ENCODE measurements at places on chromosomes 7 and 10.

DNA sequence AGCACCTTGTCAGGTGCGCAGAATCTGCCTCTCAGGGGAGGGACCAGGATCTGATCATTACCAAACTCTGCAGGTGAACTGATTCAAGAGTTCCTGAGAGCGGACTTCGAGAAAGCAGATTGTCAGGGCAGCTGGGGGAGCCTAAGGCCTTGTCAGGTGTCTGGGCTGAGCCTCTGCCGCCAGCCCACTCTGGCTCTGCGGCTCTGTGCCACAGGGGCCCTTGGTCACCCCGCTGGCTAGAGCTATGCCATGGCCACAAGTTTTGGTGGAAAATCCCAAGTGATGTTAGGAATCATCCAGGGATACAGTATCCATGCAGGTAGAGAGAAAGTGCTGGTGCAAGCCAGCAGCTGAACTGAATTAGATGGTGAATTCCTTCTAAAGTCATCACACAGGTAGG is 4.2 kb downstream of the ADAMTS14 start:
- H3K27me3 ChIP-seq: no peaks in the 10 kb centered on the region
- H3K27ac ChIP-seq: no peak overlapping the region
- no peak overlapping the region for H3K4me3 ChIP-seq
- H3K4me1 ChIP-seq: peaks cover 30% of the 10 kb centered on the region
- DNase-seq: no peak
- no peaks in the 10 kb centered on the region for H3K36me3 ChIP-seq

DNA sequence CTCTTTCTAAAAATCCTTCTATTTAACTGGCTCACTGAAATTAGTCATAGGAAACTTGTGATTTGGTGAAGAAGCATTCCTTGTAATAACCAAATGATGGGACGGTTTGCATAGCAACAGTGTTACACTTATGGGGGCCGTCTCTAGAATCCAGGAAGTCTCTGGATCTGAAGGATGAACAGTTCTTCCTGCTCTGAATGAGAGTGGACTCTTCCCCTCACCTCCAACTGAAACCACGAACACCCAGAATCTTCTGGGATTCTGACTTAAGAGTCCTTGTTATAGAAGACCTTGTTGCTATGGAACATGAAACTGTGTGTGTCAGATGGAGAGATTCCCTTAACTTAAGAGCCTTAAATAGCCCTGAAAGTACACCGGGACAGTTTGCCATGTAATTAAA is 23.2 kb downstream of the NOLC1 start:
- H3K4me3 ChIP-seq: no peak overlapping the region
- H3K4me1 ChIP-seq: no peaks in the 10 kb centered on the region
- no peaks in the 10 kb centered on the region for H3K36me3 ChIP-seq
- H3K27ac ChIP-seq: no peak overlapping the region
- DNase-seq: no peak

GRCh38 chr7:39734633-39735004 is 111.2 kb downstream of the RALA start:
- peaks cover 32% of the 10 kb centered on the region for H3K4me1 ChIP-seq
- peak overlapping the region; percentile 80 for H3K27ac ChIP-seq
- no peak overlapping the region for H3K4me3 ChIP-seq

GRCh38 chr10:58820861-58821751 is 308.4 kb downstream of the BICC1 start:
- no peak overlapping the region for H3K27ac ChIP-seq
- H3K4me1 ChIP-seq: peaks cover 23% of the 10 kb centered on the region
- no peak overlapping the region for H3K4me3 ChIP-seq
- no peak for DNase-seq
- H3K27me3 ChIP-seq: no peaks in the 10 kb centered on the region

DNA sequence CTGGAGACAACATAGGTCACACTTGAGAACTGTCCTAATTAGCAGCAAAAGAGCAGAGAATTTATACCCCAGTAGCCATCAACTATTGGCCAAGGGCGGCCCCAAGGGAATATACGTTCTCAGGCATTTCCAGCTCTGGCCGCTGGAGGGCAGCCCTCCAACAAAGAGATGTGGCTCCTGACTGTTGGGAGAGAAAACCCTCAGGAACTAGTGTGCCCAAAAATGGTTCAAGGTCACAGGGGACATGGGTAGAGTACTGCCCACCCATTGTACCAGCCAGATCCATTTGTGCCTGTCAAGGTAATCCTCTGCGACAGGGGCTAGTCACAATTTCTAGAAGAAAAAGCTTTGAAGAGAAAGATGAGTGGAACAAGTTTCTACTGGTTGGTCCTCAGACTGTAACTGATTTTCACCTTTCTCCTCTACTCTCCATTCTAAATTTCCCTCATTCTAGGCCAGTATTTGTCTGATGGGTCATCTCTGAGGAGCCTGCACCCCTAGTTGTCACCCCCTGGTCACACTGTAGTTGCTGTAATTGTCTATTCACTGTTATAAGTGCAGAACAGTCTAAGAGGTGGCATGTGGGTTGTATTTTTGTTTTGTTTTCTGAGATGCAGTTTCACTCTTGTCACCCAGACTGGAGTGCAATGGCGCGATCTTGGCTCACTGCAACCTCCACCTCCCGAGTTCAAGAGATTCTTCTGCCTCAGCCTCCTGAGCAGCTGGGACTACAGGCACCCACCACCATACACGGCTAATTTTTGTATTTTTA is 14.7 kb upstream of the C7orf33 start:
- DNase-seq: no peak
- H3K36me3 ChIP-seq: no peaks in the 10 kb centered on the region
- no peak overlapping the region for H3K4me3 ChIP-seq
- H3K4me1 ChIP-seq: no peaks in the 10 kb centered on the region
- no peak overlapping the region for H3K27ac ChIP-seq
- H3K27me3 ChIP-seq: no peaks in the 10 kb centered on the region

DNA sequence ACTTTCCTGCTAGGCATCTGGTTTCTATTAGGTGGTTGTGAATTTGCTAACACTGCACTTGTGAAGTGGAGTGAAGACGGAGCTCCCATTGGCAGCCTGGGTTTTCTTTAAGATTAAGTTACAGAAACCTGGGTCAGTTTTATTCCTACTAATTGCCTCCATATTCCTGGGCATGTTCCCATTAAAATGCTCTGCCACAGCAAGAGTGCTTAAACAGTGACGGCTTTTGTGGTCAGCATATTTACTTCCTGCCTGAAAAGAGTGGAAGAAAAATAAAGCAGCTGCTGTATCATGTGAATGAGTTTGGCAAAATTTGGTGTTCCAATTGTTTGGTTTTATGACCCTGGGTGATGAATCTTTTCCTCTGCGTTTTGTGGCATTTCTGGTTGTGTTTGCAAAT is 96.9 kb upstream of the PLXDC2 start:
- H3K27me3 ChIP-seq: no peaks in the 10 kb centered on the region
- no peak overlapping the region for H3K4me3 ChIP-seq
- H3K4me1 ChIP-seq: peaks cover 7% of the 10 kb centered on the region
- peak overlapping the region; percentile 11 for H3K27ac ChIP-seq
- H3K36me3 ChIP-seq: no peaks in the 10 kb centered on the region
- no peak for DNase-seq

DNA sequence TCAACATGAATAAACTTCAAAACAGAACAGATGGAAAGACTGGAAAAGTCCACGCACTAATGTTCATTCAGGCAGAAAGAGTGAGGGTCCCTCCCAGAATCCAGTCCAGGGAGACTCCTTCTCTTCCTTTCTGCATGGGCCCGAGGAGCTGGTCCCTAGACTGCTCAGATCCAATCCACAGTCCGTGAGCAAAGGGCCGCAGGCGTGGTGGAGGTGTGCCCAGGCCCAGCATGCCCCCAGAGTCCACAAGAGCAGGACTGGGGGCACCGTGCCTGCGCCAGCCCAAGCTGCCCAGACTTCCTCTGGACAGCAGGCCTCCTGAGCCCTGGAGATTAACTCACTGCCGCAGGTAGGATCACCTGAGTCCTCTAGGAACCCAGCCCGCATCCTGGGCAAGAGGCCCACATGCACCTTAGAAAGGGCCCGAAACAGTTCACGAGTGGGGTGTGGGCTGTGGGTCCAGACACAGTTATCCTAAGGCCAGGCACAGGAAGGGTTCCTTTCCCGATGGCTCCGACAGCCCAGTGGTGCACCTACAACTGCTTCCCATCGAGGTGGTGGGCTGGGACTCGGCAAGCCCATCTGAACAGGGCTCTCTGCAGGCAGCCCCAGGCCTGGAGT is 531.0 kb downstream of the DNAJB6 start:
- no peaks in the 10 kb centered on the region for H3K36me3 ChIP-seq
- no peaks in the 10 kb centered on the region for H3K4me1 ChIP-seq
- DNase-seq: no peak
- no peaks in the 10 kb centered on the region for H3K27me3 ChIP-seq

DNA sequence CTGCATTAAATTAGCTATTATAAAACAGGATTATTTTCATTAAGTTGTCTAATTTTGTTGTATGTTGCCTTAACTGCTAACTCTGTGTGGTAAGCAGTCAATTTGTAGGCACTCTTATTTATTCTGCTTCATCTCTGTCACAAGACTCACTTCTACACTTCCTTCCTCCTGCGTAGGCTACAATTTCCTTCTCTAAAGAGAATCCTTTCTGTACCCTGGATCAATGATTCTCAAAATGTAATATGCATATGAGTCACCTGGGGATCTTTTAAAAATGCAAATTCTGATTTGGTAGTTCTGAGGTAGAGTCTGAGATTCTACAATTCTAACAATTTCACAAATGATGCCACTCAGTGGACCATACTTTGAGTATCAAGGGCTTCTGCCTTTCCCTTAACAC is 4.4 kb upstream of the UBE2D1 start:
- no peak for DNase-seq
- H3K36me3 ChIP-seq: no peaks in the 10 kb centered on the region
- H3K4me1 ChIP-seq: peaks cover under 1% of the 10 kb centered on the region
- no peaks in the 10 kb centered on the region for H3K27me3 ChIP-seq

DNA sequence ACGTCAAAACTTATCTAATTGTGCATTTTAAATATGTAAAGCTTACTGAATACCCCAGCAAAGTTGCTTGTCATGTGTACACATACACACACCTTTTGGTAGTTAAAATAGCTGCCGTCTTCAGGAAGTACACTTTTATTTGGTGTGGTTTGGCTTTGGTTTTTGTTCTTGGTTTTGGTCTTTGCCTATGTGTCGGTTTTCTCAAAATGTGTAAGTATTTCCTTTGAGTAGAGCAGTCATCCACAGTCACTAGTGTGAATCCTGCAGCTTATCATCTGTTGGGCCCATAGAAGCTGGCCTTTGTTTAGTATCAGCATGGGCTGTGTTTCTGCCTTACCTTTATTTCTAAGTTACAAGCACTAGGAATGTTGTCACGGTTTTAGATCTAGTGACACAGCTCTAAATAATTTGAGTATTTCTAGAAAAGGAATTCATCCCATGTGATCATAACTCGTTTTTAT is 35.3 kb downstream of the NET1 start:
- H3K36me3 ChIP-seq: peaks cover 4% of the 10 kb centered on the region
- DNase-seq: no peak
- H3K27ac ChIP-seq: peak overlapping the region; percentile 81
- peak overlapping the region; percentile 37 for H3K4me3 ChIP-seq
- H3K4me1 ChIP-seq: peaks cover 16% of the 10 kb centered on the region

DNA sequence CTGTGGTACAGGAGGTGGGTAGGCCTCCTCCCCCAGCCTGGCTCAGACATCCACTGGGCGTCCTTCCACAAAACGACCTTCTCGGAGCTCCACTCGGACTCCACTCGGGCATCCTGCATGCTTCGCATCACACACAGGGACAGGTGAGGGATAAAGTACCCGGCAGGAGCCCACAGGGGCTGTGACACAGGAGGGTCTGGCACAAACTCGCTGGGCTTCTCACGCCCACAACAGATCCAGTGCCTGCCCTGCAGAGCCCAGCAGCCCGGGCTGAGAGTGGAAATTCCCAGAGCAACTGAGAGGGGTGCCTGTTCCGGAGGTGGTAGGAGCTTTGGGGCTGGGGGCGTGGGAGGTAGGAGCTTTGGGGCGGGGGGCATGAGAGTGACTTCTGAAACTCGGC is 108.4 kb downstream of the MKI67 start:
- DNase-seq: no peak
- no peaks in the 10 kb centered on the region for H3K27me3 ChIP-seq
- no peaks in the 10 kb centered on the region for H3K36me3 ChIP-seq
- no peak overlapping the region for H3K4me3 ChIP-seq
- no peaks in the 10 kb centered on the region for H3K4me1 ChIP-seq

- H3K36me3 ChIP-seq: no peaks in the 10 kb centered on the region
- no peak for DNase-seq
- H3K27me3 ChIP-seq: no peaks in the 10 kb centered on the region
- no peak overlapping the region for H3K27ac ChIP-seq
- no peaks in the 10 kb centered on the region for H3K4me1 ChIP-seq
- H3K4me3 ChIP-seq: no peak overlapping the region
Measured at GRCh38 chr10:71351628-71352319, 32.7 kb downstream of the SLC29A3 start.

- H3K36me3 ChIP-seq: no peaks in the 10 kb centered on the region
- no peak overlapping the region for H3K27ac ChIP-seq
- H3K4me3 ChIP-seq: no peak overlapping the region
- no peaks in the 10 kb centered on the region for H3K4me1 ChIP-seq
Measured at GRCh38 chr7:144670218-144670617, 165.6 kb downstream of the TPK1 start.

DNA sequence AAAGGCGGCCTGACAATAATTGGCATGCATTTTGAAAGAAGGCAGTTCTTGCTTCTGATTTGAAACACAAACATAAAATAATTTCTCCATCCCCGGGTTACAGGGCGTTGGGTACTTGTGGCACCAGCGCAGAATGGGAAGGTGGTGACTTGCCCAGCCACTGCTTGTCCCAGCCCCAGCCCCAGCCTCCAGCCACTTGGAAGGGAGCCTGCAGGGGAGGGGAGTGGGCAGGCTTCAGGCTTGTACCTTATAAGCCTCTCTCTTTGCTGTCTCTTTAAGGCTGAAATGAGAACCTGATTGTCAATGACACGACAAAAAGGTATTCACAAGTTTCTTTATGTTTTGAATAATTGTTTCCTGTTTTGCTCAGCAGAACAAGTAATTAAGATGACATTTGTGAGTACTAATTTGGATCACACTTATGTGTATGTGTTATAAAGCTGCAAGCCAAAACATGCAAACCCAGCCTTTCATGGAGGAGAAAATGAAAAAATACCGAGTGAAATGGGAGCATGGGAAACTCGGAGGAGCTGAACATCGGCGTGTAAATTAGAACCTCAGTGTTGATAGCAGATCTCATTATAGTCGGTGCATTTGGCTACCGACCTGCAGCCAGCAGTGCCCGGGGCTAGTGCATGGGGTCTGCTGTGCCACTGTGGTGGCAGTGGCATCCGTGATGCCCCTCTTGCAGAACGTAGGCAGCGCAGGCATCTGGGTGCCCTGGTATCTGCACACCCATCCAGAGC is 129.9 kb downstream of the EBF3 start:
- H3K36me3 ChIP-seq: no peaks in the 10 kb centered on the region
- H3K27ac ChIP-seq: no peak overlapping the region
- no peaks in the 10 kb centered on the region for H3K27me3 ChIP-seq
- DNase-seq: no peak

DNA sequence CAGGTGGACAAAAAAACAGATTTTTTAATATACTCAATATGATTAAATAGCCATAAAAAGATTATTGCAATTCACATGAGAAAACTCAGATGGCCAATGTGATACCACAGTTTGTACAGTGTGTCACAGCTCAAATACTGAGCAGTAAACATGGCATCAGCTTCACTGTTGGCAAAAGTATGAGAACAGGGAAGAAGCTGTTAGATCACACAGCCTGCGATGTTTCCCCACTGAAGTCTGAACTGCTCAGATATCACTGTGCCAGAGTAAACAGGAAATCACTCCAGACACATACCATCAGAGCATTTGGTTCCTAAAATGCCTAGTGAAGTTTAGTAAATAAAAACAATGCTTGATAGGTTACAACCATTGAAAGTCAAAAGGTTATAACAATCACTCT is 347.8 kb downstream of the ETV1 start:
- no peaks in the 10 kb centered on the region for H3K27me3 ChIP-seq
- H3K27ac ChIP-seq: no peak overlapping the region
- H3K36me3 ChIP-seq: no peaks in the 10 kb centered on the region
- H3K4me1 ChIP-seq: no peaks in the 10 kb centered on the region
